Muscle of leg (tissue), 16 donors: ENCODE measurements at places on chromosomes 5 and 9. TPM values are rescaled to one million over a fixed set of nuclear protein-coding genes. Genes with fewer than 3 reads are reported as not detected.

Gene ADAMTS19
- polyA plus RNA-seq = 15.9 TPM

Gene OLFML2A
- polyA plus RNA-seq = 142 TPM

Gene DMRT3
- 0.32 TPM for polyA plus RNA-seq

Gene VCP
- polyA plus RNA-seq = 172 TPM

Gene PITX1
- 11.1 TPM for polyA plus RNA-seq

Gene F12
- 1.0 TPM for polyA plus RNA-seq

Gene DDX4
- polyA plus RNA-seq = 0.21 TPM

Gene SLC12A7
- 12.5 TPM for polyA plus RNA-seq

Gene PAPPA
- 0.92 TPM for polyA plus RNA-seq

Gene LCNL1
- 0.12 TPM for polyA plus RNA-seq

Gene SH3TC2
- polyA plus RNA-seq = 3.0 TPM

Gene FAM169A
- 0.33 TPM for polyA plus RNA-seq

Gene UNC5A
- 1.2 TPM for polyA plus RNA-seq

Gene NIM1K
- polyA plus RNA-seq = 1.2 TPM

Gene CDKN2A
- 0.20 TPM for polyA plus RNA-seq

Gene TRPM3
- 0.57 TPM for polyA plus RNA-seq

Gene KCNV2
- polyA plus RNA-seq = 0.18 TPM

Gene NUTM2F
- not detected for polyA plus RNA-seq

Gene RPS14
- 2,924 TPM for polyA plus RNA-seq

Gene LCN15
- 0.91 TPM for polyA plus RNA-seq

Gene SLCO6A1
- not detected for polyA plus RNA-seq

Gene PHF24
- polyA plus RNA-seq = 0.36 TPM

Gene CCDC69
- 86.6 TPM for polyA plus RNA-seq

Gene PCDHGA2
- 1.6 TPM for polyA plus RNA-seq

Gene DNAH5
- polyA plus RNA-seq = 0.53 TPM

Gene MOB3B
- polyA plus RNA-seq = 2.3 TPM

Gene RNF183
- polyA plus RNA-seq = 0.11 TPM

Gene PCDH1
- 18.1 TPM for polyA plus RNA-seq

Gene ADGRD2
- polyA plus RNA-seq = not detected

Gene AGXT2
- not detected for polyA plus RNA-seq

Gene ECSCR
- 39.8 TPM for polyA plus RNA-seq

Gene PCDHA2
- polyA plus RNA-seq = 0.03 TPM

Gene SHC3
- polyA plus RNA-seq = 0.64 TPM

Gene GARIN3
- polyA plus RNA-seq = not detected

Gene TAF1L
- 0.11 TPM for polyA plus RNA-seq

Gene KLF4
- polyA plus RNA-seq = 26.7 TPM

Gene C7
- polyA plus RNA-seq = 15.7 TPM

Gene OTULINL
- 3.5 TPM for polyA plus RNA-seq

Gene NR5A1
- not detected for polyA plus RNA-seq
